Lung (tissue), 17 donors: ENCODE measurements at places on chromosomes 16 and 17. TPM values are rescaled to one million over a fixed set of nuclear protein-coding genes. Genes with fewer than 3 reads are reported as not detected.

The KCNH6 gene
- 0.55 TPM for total RNA-seq

The KRT24 gene
- not detected for total RNA-seq

The FGF11 gene
- total RNA-seq, result 3.5 TPM

The TMC8 gene
- 15.5 TPM for total RNA-seq

The CUEDC1 gene
- total RNA-seq, result 19.7 TPM

The TBC1D28 gene
- total RNA-seq, result not detected

The KRT40 gene
- not detected for total RNA-seq

The CNTNAP1 gene
- total RNA-seq, result 12.5 TPM

The PRAC1 gene
- total RNA-seq, result not detected

The KRTAP1-5 gene
- not detected for total RNA-seq

The OR2C1 gene
- total RNA-seq, result not detected

- H3K27me3 ChIP-seq, result no peaks in the 10 kb centered on the region
- no peaks in the 10 kb centered on the region for H3K36me3 ChIP-seq
- no peak overlapping the region for H3K4me3 ChIP-seq
- no peak overlapping the region for H3K27ac ChIP-seq
Observed at GRCh38 chr16:15557258-15557657, 85.7 kb downstream of the MARF1 start.

- no peak overlapping the region for H3K4me3 ChIP-seq
- H3K36me3 ChIP-seq, result no peaks in the 10 kb centered on the region
- no peaks in the 10 kb centered on the region for H3K27me3 ChIP-seq
- no peak overlapping the region for H3K27ac ChIP-seq
Observed at GRCh38 chr16:54466233-54466632, 179.6 kb upstream of the IRX3 start.

DNA sequence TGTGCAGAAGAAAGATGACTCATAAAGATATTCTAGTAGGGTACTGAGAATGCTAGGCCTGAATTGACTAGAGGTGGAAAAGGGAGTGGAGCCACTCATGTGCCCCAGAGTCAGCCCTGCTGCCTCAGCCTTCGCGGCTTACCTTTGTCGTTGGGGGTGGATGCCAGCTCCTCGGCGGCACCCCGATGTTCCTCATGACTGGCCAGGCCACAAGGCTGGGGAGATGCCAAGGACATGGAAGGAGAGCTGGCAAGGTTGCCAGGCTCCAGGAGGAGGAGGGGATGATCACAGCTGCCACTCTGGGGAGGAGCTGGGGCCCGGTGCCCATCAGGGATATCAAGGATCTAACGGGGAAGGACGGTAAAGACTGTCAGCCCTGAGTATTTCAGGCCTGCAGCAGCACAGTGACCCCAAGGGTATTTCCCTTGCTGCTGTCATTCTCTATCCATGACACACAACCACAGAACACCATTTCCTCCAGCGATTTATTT lies 9.7 kb upstream of the SLC35B1 start:
- H3K4me3 ChIP-seq, result no peak overlapping the region
- H3K27ac ChIP-seq, result no peak overlapping the region
- no peak for DNase-seq
- peaks cover 33% of the 10 kb centered on the region for H3K36me3 ChIP-seq

DNA sequence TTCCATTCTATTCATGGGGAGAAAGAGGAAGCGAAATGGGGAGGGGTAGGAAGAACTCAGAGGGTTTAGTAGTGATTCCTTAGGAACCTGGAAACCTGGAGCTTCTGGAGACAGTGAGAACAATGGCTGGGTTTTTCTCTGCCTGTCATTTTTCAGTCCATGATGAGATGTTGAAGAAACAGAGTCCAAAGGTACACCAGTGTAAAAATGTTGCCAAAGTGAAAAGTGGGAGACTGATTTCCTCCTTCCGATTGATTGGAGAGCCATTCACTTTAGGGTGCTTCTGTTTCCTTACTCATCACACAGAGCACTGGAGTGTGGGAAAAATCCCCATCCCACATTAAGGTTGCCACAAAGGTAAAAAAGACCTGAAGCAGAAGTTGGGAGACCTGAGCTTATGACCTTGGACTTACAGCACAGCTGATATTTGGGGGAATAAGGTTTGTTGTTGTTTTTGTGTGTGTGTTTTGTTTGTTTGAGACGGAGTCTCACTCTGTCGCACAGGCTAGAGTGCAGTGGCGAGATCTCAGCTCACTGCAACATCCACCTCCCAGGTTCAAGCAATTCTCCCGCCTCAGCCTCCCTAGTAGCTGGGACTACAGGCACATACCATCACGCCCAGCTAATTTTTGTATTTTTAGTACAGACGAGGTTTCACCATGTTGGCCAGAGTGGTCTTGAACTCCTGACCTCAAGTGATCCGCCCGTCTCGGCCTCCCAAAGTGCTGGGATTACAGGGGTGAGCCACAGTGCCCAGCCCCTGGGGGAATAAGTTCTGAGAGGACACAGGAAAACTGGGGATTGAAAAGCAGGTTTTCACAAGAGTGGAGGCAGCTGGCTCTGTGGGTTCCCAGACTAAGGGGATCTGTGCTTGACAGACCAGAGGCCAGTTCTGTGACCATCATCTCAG lies 1.4 kb upstream of the DHX8 start:
- DNase-seq, result no peak
- no peak overlapping the region for H3K4me3 ChIP-seq
- no peak overlapping the region for H3K27ac ChIP-seq
- peaks cover 6% of the 10 kb centered on the region for H3K4me1 ChIP-seq
- H3K27me3 ChIP-seq, result no peaks in the 10 kb centered on the region

- no peak overlapping the region for H3K27ac ChIP-seq
- H3K4me1 ChIP-seq, result no peaks in the 10 kb centered on the region
- no peak for DNase-seq
- H3K4me3 ChIP-seq, result no peak overlapping the region
Observed at GRCh38 chr17:45705123-45706009, 78.8 kb upstream of the CRHR1 start.

GRCh38 chr17:19334331-19334730 lies 28.2 kb downstream of the B9D1 start:
- H3K4me3 ChIP-seq, result no peak overlapping the region
- peaks cover 9% of the 10 kb centered on the region for H3K36me3 ChIP-seq

DNA sequence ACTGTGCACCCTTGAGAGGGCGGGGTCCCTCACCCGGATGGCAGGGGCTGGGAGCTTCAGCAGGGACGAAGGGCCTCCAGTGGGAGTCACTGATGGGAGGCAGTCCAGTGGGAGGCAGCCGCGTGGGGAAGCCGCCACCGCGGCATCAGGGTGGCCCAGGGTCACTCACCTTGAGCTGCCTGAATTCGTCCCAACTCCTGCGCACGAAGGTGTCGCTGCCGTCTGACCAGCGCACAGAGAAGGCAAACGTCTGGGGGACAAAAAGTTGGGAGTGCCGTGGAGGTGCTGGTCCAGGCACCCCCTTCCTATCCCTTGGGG lies 540 bp downstream of the NOXO1 start:
- peaks cover 30% of the 10 kb centered on the region for H3K36me3 ChIP-seq

DNA sequence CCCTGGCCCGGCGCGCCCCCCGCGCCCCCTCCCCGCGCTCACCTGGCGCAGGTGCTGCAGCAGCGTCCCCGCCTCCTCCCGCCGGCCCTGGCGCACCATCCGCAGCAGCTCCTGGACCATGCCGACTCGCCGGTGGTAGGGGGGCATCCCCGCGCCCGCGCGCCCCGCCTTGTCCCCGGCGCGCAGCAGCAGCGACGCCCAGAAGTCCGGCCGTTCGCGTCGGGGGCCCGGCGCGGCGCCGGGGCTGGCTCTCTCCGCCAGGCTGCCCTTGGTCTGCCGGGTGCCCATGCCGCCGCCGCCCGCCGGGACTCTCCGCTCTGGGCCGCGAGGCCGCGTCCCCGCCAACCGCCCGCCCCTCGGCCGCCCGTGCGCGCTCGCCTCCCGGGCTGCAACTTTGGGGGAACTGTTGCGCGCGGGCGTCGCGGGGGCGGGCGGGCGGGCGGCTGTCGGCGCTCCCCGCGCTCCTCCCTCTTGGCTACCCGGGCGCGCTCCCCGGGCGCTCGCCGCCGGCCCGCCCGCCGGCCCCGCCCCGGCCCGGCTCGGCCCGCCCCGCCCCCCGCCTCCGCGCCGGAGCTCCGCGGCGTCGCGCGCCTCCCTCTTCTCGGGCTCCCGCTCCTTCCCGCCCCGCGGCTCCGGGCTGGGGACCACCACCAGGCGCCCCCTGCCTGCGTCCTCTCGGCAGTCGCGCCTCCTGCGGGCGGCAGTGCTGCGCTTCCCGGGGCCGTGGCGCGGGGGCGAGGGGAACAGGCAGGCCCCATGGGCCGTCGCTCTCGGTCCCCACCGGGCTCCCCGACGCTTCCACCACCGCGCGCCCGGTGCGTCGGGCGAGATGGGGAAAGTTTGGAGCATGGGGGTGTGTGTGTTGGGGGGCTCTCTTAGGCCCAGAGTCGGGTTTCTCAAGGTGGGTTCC lies at the start of gene LRRC75A:
LRRC75A (minus strand) TSS at position 491 of the 910 bp plus-strand sequence; CDS start at position 288, 203 bp downstream.
- DNase-seq, result peak; percentile 69
- H3K27me3 ChIP-seq, result peaks cover 3% of the 10 kb centered on the region
- H3K36me3 ChIP-seq, result no peaks in the 10 kb centered on the region
- no peak within 1 kb of the TSS for H3K27ac ChIP-seq
- peak within 1 kb of the TSS; percentile 60 for H3K4me3 ChIP-seq
- H3K4me1 ChIP-seq, result no peaks in the 10 kb centered on the region

- H3K4me3 ChIP-seq, result no peak overlapping the region
- peaks cover 2% of the 10 kb centered on the region for H3K27me3 ChIP-seq
- no peak for DNase-seq
- peaks cover 18% of the 10 kb centered on the region for H3K4me1 ChIP-seq
- no peaks in the 10 kb centered on the region for H3K36me3 ChIP-seq
Observed at GRCh38 chr17:77916703-77917481, 41.6 kb upstream of the TNRC6C start.

GRCh38 chr17:50943575-50943933 lies 77.4 kb upstream of the TOB1 start:
- peaks cover 7% of the 10 kb centered on the region for H3K4me1 ChIP-seq
- H3K27me3 ChIP-seq, result no peaks in the 10 kb centered on the region
- H3K4me3 ChIP-seq, result no peak overlapping the region
- no peak for DNase-seq
- no peaks in the 10 kb centered on the region for H3K36me3 ChIP-seq
- peak overlapping the region; percentile 93 for H3K27ac ChIP-seq

GRCh38 chr16:31267332-31268032 lies 7.7 kb downstream of the ITGAM start:
- no peak overlapping the region for H3K27ac ChIP-seq
- no peak overlapping the region for H3K4me3 ChIP-seq
- no peak for DNase-seq
- no peaks in the 10 kb centered on the region for H3K27me3 ChIP-seq
- no peaks in the 10 kb centered on the region for H3K4me1 ChIP-seq

GRCh38 chr17:63622574-63623390 lies 565 bp downstream of the MAP3K3 start:
- H3K27me3 ChIP-seq, result no peaks in the 10 kb centered on the region
- H3K4me3 ChIP-seq, result peak overlapping the region; percentile 89
- H3K27ac ChIP-seq, result peak overlapping the region; percentile 97
